Brain microvascular endothelial cell (primary cell): ENCODE measurements at places on chromosomes 12 and 14.
A peak's percentile ranks its signal among the peaks of the same experiment; 100 is the strongest.

- no peak for DNase-seq
These were observed 15.9 kb downstream of the FAIM2 start for GRCh38 chr12:49887536-49888401.

DNA sequence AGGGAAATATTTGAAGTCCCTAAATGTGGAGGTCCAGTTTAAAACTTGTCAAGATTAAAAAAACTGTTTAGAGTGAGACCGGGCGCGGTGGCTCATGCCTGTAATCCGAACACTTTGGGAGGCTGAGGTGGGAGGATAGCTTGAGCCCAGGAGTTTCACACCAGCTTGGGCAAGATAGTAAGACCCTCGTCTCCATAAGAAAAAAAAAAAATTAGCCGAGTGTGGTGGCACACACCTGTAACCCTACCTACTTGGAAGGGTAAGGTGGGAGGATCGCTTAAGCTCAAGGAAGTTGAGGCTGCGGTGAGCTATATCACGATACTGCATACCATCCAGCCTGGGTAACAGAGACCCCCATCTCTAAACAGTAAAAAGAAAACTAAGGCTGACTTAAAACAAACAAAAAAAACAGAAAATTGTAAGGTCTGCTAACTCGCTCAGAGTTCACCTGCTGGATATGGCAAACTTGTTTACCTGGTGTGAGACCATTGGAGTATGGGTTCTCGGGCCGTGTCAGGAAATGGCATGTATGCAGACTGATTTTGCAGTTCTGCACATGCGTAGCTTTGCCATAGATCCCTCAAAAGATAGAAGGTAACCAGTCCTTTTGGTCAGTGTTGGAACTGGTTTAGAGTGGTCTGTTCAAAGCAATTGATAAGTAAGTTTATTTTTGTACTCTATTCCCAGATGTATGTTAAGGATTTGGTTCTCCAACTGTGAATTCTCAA lies 2.1 kb downstream of the RNF10 start:
- DNase-seq = no peak

DNA sequence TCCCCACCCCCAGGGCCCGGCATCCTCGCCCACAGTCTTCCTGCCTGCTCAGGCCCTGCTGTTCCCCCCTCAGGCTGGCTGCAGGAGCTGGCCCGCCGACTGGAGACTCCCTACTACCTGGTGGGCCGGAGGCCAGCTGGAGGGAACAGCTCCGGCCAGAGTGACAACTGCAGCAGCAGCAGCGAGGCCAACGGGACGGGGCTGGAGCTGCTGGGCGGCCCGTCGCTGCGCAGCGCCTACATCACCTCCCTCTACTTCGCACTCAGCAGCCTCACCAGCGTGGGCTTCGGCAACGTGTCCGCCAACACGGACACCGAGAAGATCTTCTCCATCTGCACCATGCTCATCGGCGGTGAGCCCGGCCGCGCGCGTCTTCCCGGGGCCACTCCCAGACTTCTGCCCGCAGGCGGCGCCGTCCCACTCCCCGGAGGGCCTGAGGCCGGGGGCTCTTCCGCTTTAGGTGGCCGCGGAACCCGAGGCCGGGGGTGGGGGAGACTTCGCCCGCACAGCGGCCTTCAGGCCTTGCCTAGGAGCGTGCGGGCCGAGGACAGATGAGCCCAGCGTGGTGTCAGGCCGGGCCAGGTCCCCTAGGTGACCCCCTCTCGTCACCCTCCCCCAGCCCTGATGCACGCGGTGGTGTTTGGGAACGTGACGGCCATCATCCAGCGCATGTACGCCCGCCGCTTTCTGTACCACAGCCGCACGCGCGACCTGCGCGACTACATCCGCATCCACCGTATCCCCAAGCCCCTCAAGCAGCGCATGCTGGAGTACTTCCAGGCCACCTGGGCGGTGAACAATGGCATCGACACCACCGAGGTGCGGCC lies 10.2 kb downstream of the KCNH3 start:
- DNase-seq = no peak

DNA sequence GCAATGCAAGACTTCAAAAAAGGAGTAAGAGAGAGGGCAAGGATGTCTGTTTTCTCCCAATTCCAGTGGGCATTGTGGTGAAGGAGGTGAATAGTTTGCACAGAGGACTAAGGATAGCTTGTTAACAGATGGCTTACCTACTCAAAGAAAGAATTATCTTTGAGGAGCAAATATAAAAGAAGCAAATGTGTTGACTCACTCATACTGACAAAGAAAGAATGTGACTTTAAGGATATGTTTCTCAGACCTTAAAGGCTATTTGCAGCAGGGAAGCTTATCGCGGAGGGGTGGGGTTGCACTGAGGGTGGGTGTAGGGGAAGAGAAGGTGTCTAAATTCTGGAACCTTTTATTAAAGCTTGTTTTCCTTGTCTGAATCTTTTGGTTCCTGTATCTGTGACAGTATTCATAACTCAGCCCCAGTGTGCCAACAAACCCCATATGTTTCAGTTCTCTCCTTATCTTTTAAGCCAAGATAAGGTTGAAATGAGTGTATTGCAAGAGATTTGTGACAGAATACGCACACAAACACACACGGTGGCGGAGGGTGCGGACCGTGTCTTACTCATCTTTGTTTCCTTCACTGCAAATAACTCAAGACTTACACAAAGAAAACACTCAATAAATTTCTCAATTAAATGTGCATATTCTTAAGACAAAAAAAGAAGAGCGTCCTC lies 146.4 kb upstream of the ARID2 start:
- DNase-seq = peak; percentile 79

- DNase-seq = no peak
These were observed 34.3 kb downstream of the OVCH1 start for GRCh38 chr12:29463198-29463597.

GRCh38 chr14:22487401-22487800 lies 101.6 kb downstream of the DAD1 start:
- no peak for DNase-seq

- no peak for DNase-seq
These were observed 113.6 kb downstream of the CHST11 start for GRCh38 chr12:104570174-104570907.

GRCh38 chr12:14403711-14404196 lies 38.3 kb downstream of the ATF7IP start:
- peak; percentile 83 for DNase-seq

- DNase-seq = no peak
These were observed 29.2 kb downstream of the ISCA2 start for GRCh38 chr14:74522740-74523139.

DNA sequence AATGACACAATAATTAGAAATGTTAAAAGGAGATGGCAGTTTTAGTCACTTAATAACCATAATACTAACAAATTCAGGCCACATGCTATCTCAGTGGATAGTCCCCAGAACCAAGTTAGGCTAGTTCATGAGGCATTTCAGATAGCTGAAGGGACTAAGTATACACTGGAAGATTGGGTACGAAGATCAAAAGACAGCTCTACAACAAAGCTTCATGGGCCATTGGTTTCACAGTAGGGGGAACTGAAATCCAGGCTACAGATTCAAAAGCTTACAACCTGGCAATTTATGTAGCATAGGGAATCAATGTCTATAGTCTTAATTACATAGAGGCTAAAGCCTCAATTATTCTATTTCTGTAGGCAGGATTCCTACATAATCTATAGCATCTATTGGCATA lies 343.0 kb downstream of the RGS6 start:
- DNase-seq = no peak

DNA sequence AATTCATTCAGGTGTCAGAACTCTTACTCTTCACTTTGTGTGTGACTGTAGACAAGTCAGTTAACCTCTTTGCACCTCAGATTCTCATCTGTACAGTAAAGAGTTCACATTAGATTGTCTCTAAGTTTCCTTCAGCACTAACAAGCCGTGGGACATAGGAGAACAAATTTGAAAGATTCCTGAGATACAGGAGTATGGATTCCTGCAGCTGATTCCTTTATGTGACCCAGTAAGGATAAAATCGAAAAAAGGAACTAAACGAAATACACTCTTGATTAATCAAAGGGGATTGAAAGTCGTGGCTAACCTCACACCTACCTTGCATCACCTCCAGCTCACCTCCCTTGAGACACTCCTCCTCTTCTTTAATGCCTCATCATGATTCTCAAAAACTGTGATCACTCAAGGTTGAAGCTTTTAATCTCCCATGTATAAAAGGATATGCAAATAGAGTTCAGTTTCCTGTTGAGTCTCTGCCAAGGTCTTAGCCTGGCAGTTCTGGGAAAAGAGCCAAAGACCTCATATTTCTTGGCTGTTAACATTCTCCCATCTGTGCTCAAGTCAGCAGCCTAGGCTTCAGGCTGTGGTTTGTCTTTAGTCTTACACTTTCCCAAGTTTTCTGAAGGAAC lies 156.6 kb downstream of the DAD1 start:
- DNase-seq = peak; percentile 90

DNA sequence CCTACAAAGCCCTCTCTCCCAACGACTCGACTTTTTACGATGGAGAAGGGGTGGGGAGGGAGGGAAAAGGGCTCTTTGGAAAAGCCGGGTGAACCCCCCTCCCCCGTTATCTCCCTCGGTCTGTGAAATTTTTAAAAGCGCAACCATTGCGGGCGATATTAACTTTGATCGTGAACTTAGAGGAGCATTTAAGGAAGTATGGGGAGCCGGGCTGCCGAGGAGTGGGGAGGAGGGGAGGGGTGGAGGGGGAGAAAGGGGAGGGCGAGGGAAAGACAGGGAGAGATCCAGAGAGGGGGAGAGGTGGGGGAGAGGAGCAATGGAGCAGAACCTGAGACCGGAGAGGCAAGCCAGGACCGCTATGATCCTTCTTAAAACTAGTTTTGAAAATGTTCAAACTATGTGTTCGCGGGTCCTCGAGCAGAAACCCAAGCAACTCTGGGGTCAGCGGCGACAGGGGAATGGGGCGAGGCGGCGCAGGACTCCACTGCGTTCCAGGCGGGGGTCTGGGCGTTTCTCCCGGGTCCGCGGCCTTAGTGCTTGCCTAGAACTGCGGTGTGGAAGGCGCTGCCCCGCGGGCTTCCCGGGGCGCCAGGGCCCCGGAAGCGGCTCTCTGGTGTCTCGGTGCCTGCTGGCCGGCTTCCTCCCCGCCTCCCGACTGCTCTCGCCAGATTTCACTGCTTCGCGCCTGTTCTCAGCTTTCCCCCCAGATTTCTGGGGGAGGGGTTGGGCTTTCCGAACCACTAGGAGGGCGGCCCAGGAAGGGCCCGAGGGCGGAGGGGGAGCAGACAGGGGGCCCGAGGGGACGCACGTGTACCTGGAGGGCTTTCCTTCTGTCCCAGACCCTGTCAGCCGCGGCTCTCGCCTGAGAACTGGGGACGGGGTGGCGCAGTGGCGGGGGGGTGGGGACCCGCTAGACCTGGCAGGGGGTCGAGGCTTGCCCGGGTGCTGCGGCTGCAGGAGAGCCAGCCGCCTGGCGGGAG lies at the start of gene HOTAIR:
Gene HOTAIR, minus strand, starts transcription at position 871 of the 980 bp plus-strand sequence.
- no peak for DNase-seq

DNA sequence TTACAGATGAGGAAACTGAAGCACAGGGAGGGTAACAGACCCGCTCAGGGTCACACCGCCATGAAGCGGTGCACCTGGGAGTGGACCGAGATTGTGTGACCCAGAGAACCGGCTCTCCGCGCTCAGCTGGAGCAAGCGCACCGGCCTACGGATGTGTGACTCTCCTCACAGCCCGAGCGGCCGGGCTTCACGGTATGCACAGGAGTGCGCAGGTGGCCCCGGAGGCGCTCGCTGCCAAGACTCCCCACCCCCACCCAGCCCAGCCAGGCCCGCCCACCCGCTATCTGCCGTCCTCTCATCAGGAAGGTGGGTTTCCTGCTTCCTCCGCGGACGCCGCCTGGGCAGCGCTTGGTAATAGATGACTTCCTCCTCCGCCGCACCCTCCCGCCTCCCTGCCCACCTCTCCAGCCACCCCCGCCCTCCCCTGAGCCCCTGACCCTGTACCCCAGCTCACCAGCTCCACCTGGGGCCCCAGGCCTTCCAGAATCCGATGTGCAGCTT lies 110.7 kb downstream of the NCOR2 start:
- DNase-seq = no peak

DNA sequence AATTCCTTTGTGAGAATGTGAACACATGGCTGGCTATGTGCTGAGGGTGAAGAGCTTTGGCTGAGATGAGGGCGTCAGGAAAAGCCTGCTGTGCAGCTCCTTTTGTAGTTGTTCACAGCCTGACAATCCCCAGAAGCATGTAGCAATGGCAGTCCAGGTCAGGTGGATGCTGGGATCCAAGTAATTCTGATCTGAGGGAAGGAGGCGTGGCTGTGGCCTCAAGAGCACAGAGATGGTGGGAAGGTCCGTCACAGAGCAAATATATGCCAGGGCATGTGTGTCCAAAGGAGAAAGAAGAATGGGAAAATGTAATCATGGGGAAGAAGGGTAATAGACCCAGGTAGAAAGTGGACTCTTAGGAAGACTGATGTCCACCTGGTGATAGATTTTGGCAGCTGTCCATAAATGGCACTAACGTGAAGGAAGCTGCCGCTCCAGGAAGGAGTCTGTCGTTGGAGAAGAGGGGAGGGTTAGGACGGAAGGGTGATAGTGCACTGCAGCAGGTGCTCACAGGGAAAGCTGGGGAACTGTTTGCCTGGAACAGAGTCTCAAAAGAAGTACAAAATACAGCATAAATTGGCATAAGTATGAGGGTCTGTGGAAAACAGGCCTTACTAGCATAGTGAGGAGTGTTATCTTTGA lies 13.8 kb downstream of the MGST1 start:
- DNase-seq = no peak

DNA sequence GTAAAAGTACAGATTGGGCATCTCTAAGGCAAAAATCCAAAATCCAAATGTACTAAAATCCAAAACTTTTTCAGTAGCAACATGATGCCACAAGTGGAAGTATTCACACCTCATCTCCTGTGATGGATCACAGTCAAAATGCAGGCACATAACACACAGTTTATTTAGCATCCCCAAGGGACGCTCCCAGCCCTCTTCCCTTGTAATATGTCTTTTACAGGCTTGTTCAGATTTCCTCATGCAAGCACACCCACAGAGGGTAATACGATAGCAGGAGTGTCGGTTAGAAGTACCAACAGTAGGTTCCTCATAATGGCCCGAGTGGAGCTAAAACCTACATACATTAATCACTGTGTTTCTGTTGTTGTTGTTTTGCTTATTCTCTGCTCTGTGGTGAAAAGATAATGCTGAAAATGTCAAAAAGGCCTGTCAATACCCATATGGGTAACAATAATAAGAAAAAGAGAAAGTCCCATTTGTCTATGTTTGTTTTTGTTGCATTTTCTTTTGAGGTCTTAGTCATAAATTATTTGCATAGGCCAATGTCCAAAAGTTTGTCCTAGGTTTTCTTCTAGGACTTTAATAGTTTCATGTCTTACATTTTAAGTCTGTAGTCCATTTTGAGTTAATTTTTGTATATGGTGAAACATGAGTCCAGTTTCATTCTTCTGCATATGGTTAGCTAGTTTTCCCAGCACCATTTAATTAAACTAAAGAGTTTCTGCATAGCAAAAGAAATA lies 133.1 kb downstream of the LRIG3 start:
- DNase-seq = no peak
